ENCODE measurements at places on chromosomes 3 and 15.

GRCh38 chr3:74041068-74041675 lies 416.4 kb upstream of the PDZRN3 start:
- no peak for DNase-seq

GRCh38 chr3:62039586-62039985 lies 333.8 kb downstream of the FEZF2 start:
- no peak for DNase-seq

GRCh38 chr3:36924744-36925521 lies 19.9 kb downstream of the TRANK1 start:
- DNase-seq, result no peak

- DNase-seq, result no peak
These were observed 152.9 kb upstream of the RBMS3 start for GRCh38 chr3:29128001-29128400.

DNA sequence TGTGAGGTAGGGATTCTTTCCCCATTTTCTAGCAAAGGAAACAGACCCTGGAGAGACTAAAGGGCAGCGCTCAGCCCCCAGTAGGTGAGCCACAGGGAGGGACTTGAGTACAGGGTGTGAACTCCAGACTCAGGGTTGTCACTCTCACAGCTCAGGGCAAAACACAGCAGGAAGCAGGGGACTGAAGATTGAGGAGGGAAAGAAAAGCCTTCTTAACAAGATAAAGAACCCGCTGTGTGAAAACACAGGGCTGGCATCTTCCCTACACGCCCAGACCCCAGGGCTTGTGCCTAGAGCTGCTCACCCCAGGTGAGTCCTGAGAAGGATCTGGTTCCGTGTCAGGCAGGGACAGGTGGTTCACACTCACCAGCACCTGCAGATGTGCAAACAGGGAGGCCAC lies 59.6 kb downstream of the ABTB1 start:
- no peak for DNase-seq

- no peak for DNase-seq
These were observed 903.2 kb downstream of the MCTP2 start for GRCh38 chr15:95134431-95135110.

GRCh38 chr3:141740349-141740748 lies 2.3 kb downstream of the RNF7 start:
- DNase-seq, result no peak

- DNase-seq, result no peak
These were observed 24.3 kb downstream of the CYP8B1 start for GRCh38 chr3:42851228-42851834.

GRCh38 chr15:85027033-85027380 lies 45.4 kb downstream of the PDE8A start:
- no peak for DNase-seq

DNA sequence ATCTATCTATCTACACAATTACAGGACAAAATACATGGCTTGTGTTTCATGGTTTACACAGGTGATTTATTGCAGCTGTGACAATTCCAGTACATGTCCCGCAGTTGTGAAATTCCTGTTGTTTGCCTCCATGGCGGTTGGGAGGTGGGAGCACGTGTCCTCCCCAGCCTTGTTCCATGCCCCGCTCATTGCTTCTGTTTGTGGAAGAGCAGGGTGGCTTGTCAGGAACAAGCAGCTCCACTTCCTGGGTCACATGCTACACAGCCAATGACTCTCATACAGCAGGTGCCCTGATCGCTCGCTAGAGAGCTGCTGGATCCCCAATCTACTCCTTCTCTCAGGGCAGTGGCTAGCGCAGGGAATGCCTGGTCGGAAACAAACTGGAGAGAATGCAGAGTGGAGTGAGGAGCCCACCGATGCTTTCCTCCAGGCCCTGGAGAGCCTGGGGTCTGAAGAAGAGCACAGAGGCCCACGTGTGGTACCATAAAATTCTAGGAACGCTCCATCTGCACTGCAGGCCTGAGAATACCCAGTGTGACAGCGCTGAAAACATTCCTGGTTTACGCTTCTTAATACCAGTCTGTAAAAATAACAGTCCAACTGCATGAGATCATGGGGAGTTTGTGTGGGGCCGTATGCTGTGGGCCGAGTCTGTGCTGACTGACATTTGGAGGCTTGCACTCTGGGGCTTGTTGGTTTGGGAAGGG lies 270.6 kb upstream of the RGMA start:
- DNase-seq, result no peak

All from stimulated activated CD4-positive, alpha-beta T cell treated with anti-CD3 and anti-CD28 coated beads, Interleukin-4, amount 100 ng/mL, for 48 hours (primary cell).